ENCODE measurements at places on chromosomes 11 and 22. TPM values are rescaled to one million over a fixed set of nuclear protein-coding genes. Genes with fewer than 3 reads are reported as not detected.

GRCh38 chr22:35313311-35314121, 13.8 kb downstream of the TOM1 start:
- no peak for DNase-seq

The PARVA gene
- polyA plus RNA-seq = 93.1 TPM

The SLC22A9 gene
- polyA plus RNA-seq = 0.09 TPM

The ZNHIT2 gene
- polyA plus RNA-seq = 3.1 TPM

The APIP gene
- 35.4 TPM for polyA plus RNA-seq

The ASCL2 gene
- polyA plus RNA-seq = 1.2 TPM

DNA sequence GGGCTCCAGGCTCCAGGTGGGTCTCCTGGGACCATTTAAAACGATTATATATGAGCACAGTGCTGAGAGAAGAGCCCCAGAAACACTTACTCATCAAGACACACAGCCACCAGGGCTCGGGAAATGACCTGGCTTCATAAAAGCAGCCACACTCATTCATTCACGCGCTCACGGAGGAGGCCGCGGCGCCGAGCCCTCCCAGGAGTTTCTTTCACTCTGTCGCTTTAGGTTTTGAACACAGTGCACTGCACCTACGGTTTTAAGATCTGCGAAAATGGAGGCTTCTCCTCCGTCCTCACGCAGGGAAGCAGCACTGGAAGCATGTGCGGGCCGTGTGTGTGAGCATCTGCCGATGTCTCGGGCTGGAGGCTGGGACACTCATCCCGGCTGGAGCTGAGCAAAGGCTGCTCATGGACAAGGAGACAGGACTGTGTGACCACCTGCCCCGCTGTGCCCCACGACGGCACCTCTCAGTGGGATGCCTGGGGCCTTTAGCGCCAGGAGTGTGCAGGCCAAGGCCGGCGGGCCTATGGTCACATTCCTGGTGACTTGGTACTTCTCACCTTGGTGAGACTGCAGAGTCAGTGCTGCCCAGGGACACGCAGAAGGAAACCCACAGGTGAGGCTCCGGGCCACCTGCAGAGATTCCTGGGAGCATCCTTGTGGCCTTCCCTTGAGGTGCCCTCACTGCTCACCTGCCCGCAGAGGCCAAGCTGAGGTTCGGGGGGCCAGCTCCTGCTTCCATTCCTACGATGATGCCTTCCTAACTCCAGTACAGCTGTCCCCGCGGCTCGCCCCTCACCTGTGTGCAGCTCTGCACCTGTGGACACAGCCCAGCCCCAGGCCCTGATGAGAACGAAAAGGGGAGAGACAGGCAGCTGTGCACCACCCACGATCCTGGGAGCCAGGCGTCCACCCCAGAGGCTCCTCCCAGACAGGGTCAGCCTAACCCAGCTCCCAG, 872.0 kb downstream of the BRD1 start:
- peak; percentile 67 for DNase-seq

The TEAD1 gene
- polyA plus RNA-seq = 86.6 TPM

The CHRM4 gene
- 0.17 TPM for polyA plus RNA-seq

DNA sequence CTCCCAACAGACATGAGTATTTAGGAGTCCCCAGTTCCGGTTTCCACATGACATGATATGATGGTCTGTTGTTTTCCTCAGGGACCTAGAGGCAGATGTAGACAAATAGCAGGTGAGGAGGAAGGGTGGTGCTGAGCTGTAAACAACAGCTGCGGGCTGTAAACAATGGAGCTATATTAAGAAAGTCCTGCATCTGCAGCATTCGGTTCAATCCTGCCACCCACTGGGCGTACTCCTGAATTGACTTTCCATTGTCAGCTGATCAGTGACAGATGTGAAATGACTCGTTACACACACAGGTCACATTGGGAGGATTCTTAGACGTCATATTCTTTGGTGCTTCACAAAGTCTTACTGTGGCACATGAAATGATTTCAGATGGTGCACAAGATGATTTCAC, 26.8 kb upstream of the RAG1 start:
- DNase-seq = no peak

The CABP4 gene
- 2.2 TPM for polyA plus RNA-seq

The OR51B2 gene
- not detected for polyA plus RNA-seq

GRCh38 chr11:31956310-31956709, 134.6 kb upstream of the RCN1 start:
- DNase-seq = no peak

GRCh38 chr11:120335556-120335907, 681 bp upstream of the ARHGEF12 start:
- no peak for DNase-seq

The HORMAD2 gene
- 0.18 TPM for polyA plus RNA-seq

DNA sequence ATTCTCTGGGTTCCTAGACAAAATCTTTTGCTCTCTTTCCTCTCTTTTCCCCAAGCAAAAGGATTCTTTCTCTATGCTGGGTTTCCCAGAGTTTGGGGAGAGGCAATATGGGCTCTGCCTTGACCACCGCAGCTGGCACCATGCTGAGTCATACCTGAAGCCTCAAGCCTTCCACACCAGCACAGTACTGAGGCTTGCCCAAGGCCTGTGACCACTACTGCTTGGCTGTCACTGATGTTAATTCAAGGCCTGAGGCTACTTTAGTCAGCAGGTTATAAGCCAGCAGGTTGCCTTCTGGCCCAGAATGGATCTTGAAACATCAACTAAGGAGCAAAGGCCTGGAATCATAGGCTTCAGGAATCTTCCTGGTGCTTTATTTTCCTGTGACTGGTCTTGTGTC, 185.3 kb downstream of the DYNC2H1 start:
- no peak for DNase-seq

The TMEM223 gene
- polyA plus RNA-seq = 20.1 TPM
